NCI-H146 (cell line): ENCODE measurements at places on chromosomes 1 and 21.

DNA sequence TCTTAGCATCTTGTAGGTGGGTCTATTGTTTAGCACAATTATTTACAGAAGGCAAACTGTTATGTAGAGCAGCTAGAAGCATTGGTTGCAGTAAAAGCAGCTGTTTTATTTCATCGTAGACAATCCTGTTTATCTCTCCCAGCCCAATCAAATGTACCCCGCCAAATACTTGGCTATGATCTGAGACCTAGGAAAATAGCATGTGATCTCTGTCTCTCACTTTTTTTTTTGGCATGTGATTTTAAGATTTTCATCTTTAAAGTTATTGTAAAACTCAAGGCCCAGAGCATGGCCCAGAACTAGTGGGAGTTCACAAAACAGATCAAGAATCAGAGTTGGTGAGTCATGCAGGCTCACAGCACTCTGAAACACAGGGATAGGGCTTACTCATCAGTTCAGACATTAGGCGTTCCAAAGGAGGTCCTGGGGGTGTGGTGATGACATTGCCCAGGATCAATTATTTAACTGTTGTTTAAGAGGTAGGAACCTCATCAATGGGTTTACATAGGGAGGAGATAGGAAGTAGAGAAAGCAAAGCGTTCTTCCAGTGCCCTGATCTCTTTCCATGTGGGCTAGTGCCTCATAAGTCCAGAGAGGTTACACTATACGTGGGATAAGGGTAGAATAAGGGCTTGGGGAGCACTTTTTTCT lies 40.2 kb downstream of the TBX19 start:
- DNase-seq, result no peak

GRCh38 chr1:172452536-172453152 lies 8.8 kb upstream of the PIGC start:
- DNase-seq, result no peak

- no peak for DNase-seq
These were observed 57.9 kb downstream of the BRINP2 start for GRCh38 chr1:177228693-177229065.

DNA sequence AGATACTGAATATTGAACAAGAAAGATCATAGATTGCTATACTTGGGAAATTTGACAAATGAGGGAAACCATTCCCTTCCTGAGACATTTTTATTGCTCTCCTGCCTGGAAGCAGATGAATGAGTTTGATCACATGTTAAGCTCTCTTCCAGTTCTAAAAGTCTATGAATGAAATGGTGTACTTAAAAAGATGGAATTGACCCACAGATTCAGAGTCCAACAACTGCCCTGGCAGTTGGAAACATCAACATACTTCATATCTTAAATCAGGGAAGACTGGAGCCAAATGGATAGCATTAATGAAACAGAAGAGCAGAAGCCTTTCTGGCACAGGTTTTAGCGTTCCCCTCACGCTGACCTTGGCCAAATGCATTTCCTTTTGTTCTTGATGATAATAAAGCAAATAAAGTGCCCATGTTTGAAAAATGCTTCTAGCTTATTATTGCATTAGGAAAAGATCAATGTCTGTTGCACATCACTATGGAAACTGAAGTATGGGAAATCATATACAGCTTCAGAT lies 142.6 kb downstream of the ESRRG start:
- DNase-seq, result no peak

GRCh38 chr1:18752409-18752808 lies 107.1 kb downstream of the TAS1R2 start:
- no peak for DNase-seq

GRCh38 chr1:199612976-199613774 lies 414.3 kb upstream of the NR5A2 start:
- DNase-seq, result no peak

GRCh38 chr1:107247679-107248078 lies 106.8 kb downstream of the NTNG1 start:
- DNase-seq, result no peak

DNA sequence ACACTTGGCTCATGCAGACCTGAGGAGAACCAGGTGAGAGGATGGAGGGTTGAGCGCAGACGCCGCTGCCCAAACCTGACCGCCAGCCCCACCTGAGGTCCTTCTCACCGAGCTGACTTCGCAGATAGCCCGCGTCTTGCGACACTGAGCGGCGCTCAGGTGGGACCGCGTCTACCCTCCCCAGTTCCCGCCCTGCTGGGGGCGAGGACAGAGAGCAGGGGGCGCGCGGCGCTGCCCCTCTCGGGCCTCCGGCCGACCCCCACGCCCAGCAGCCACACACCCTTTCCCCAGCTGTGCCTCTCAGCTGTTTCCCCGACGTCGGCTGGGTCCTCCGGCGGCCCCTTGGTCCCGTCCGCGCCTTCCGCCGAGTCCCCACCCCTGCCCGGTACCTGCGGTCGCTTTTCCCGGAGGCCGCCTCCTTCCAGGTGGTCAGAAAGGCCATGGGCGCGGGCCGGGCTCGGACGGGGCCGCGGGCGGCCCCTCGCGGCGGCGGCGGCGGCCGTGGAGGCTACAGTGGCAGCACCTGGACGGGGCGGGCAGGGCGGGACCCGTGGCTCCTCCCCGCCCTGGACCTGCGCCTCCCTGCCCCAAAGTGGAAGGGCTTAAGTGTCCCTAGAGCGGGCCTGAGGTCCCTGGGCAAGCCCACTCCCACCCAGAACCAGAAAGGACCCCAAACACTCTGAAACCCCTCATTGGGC lies 14.4 kb upstream of the TTC39A start:
- DNase-seq, result peak; percentile 46

DNA sequence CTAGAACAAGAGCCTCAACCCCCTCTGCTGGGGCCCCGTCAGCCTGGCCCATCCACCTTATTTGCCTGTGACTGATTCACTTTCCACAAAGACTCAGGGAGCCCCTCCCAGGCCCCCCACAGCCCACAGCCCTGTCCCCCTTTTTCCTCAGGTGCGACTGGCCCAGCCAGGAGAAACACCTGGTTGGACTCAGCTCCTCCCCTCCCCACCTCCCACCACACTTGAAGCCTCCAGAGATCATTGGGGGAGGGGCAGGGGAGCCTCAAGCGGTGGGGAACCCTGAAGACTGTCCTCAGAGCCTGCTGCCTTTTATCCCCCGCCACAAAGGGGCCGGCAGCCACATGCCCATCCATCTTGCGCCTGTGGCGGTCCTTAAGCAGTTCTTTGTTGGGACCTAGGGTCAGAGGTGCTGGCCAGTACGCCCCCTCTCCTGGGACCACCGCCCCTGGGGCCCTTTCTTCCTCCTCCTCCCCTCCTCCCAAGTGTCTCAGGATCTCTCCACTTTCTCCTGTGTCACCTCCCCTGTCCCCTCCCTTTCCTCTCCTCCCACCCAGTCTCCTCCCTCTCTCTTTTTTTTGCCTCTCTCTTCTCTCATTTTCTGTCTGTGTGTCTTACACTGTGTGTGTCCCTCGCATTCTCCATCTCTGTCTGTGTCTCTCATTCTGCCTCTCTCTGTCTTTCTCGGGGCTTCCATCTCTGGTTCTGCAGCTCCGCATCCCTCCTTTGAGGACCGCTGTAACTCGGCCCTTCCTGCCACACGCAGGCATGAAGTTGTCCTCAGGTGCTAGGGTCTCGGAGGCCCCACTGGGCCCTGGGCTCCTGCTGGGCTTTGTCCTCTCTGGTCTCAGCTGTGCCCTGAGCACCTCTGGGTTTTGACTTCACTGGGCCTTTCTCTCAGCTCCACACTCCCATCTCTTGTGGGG lies 12.2 kb downstream of the CRABP2 start:
- peak; percentile 82 for DNase-seq

DNA sequence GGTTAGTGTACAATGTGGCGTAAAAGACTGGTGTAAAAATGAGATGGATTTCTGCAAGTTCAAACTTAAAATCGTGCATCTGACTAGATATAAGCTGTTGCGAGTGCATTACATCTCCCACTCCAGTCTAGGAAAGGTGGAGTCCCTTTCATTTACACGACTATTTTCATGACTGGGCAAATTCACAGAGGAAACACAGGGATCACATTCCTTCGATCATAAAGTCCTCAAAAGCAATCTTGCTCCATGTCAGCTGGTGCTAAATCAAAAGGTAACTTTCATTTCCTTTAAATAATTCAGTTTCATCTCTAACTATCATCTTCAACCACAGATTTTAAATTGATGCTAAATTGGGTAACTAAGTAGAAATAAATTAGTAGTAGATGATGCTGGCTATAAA lies 100.0 kb downstream of the HLCS start:
- no peak for DNase-seq

- DNase-seq, result no peak
These were observed 61.5 kb upstream of the SELENON start for GRCh38 chr1:25738499-25738898.

GRCh38 chr1:54406339-54407153 lies at the start of gene SSBP3:
Gene SSBP3 (minus strand): TSS chr1:54406394.
- DNase-seq, result peak; percentile 93

DNA sequence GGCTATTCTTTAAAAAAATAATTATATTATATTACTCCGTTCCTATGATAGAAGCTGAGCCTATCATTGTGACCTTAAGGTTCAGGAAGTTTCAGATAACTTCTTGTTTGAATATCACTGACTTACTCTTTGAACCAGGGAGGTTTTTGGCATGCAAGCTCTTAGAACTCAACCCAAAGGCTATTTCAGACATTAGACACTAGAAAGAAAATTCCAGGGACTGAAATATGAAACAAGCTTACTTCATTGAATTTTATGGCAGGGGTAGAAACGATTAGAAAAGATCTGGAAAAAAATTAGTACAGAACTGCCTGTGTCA lies 159.6 kb downstream of the DENND1B start:
- DNase-seq, result no peak

- DNase-seq, result no peak
These were observed 10.3 kb upstream of the SRRM1 start for GRCh38 chr1:24632832-24633175.

- DNase-seq, result no peak
These were observed 170.0 kb downstream of the LTN1 start for GRCh38 chr21:28822486-28823335.

DNA sequence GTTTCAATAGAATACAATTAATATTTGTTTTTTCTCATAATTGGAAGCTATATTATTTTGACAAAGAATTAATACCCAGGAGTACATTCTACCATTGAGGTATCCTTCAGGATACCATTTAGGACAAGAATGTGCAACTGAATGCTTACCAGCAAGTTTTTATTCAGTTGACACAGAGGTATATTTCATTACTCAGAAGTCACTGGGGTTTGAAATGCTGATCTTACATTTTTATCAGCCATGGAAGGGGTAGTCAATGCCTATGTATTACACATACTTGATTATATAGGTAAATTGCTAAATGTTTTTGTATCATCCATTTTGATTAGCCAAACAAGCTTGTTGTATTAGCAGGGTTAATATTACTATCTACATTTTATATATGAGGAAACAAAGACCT lies 48.0 kb downstream of the C1orf87 start:
- no peak for DNase-seq

GRCh38 chr21:45132841-45133573 lies 58.6 kb downstream of the ADARB1 start:
- DNase-seq, result no peak

- DNase-seq, result peak; percentile 46
These were observed 49.1 kb upstream of the CR2 start for GRCh38 chr1:207404849-207405525.

- no peak for DNase-seq
These were observed 62.9 kb upstream of the TMPRSS2 start for GRCh38 chr21:41570791-41571355.

- no peak for DNase-seq
These were observed 139.2 kb upstream of the CACNA1E start for GRCh38 chr1:181344091-181344490.

- no peak for DNase-seq
These were observed 63.1 kb upstream of the MUTYH start for GRCh38 chr1:45403298-45403697.

DNA sequence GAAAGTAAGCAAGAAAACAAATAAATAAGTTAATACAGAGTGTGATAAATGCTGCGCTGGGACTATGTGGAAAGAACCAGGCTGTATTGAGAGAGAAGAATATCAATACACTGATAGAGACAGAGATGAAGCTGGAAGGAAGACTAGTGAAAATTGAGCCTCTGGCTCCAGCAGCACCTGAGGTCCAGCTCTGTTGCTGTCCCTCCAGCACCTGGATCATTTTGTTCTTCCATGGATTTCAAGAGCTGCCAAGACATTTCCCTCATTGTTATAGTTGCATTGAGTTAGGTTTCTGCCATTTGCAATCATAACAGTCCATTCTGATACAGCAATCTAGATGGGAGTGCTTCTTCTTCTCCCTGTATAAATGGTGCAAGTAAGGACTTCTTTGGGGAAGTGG lies 242.7 kb upstream of the FGGY start:
- no peak for DNase-seq

DNA sequence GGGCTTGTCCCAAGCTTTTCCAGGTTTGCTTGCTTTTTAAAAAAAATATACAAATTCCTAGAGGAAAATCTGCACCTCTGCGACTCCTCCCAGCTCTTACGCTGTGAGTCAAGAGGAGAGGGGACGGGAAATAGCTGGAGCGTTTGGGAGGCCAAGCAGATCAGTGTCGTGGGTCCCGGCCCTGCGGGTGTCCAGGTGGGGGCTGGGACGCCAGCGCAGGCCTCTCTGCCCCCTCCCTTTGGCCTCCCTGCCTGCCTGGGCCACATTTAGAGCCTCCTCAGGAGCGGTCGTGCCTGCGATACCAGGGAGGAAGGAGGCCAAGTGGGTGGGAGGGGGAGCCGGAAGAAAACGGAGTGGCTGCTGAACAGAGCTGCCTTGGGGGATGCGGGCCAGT lies 9.0 kb downstream of the WNT4 start:
- DNase-seq, result no peak

DNA sequence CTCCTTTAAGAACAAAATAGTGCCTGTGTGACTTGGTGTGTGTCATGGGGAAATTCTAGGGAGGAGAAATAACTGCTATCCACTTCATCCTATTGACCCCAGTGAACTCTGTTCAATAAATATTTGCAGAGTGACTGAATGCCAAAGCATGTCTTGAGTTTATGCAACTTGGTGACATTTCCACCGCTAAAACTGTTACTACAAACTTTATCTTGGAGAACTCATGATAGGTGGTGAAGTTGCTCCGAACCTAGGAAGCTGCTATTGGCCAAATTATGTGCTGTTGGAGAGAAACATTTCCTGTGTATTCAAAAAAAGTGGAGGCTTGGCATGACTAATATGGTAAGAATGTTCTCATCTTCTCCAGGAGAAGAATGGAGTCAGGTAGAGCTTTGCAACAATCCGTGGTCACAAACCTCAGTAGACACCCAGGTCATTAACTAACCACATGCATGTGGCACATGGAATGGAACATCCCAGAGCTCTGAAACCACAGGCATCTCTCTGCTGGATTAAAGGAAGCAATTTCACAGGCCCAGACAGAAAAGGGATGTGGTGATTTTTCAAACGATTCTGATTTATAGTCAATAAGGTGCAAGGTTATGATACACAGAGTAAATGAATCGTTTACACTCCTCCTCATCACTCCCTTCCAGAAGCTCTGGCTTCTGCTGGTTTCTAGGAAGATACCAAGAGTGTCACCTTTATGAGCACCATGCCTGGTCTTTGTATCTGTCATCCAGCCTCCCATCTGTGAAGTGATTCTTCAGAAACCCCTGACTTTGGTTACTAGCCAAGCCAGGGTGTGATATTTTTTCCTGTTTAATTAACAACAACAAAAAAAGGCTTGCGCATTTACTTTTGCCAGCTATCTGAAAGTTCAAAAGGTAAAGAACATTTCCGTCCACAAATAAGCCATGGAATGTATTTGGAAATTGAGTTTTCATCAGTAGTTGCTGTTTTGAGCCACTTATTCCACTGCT lies 361.1 kb downstream of the TGFB2 start:
- DNase-seq, result no peak

GRCh38 chr1:192604979-192605620 lies 29.5 kb downstream of the RGS1 start:
- DNase-seq, result no peak
